Stimulated activated CD8-positive, alpha-beta memory T cell treated with anti-CD3 and anti-CD28 coated beads, Interleukin-7, amount 100 ng/mL, for 1 hour (primary cell): ENCODE measurements at places on chromosomes 5 and 9.

DNA sequence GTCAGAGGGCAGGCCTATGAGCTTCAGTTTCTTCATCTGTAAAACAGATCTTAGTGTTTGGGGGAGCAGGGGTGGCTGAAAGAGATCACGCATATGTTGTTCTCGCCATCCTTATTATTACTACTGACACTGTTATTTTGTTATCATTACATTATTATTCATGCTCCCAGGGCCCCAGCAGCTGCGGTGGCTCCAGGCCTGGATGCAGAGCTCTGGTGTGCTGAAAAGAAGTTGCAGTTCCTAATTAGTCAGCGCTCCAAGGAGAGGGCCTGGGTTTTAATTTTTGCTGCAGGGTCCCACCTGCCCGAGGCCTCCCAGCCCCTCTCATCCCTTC is 19.5 kb downstream of the CXXC5 start:
- DNase-seq: no peak

- DNase-seq: no peak
Measured at GRCh38 chr5:180133971-180134508, 62.5 kb upstream of the RNF130 start.

DNA sequence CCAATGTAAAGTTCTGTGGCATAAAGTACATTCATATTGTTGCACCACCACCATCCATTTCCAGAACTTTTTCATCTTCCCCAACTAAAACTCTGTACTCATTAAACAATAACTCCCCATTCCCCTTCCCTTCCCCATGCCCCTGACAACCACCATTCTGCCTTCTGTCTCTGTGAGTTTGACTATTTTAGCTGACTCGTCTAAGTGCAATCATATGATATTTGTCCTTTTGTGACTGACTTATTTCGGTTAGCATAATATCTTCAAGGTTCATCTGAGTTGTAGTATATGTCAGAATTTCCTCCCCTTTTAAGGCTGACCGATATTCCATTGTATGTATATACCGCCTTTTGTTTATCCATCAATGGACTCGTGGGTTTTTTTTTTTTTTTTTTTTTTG is 29.0 kb upstream of the SMU1 start:
- DNase-seq: no peak

DNA sequence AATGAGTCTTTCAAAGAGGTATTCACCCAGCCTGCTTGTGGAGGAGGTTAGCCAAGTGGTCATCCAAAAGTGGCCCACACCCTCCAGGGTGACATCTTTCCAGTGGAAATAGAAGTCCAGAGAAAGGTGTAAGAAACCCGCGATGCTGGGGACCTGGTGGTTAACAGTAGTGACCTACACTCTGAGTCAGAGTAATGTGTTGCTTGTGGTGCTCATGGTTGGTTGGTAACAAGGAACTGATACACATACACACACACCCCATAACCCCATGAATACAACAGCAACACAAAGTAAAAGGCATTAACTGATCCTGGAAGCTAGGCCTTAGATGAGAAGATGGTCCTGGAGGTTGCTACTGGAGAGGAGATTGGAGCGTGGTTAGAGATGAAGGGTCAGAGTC is 26.9 kb downstream of the MRPS30 start:
- DNase-seq: no peak
